ENCODE measurements at places on chromosomes 4 and X.

- no peak for DNase-seq
Measured at GRCh38 chr4:25117716-25118472, 42.4 kb downstream of the SEPSECS start.

GRCh38 chr4:127261476-127261875 is 371.3 kb upstream of the INTU start:
- DNase-seq = no peak

DNA sequence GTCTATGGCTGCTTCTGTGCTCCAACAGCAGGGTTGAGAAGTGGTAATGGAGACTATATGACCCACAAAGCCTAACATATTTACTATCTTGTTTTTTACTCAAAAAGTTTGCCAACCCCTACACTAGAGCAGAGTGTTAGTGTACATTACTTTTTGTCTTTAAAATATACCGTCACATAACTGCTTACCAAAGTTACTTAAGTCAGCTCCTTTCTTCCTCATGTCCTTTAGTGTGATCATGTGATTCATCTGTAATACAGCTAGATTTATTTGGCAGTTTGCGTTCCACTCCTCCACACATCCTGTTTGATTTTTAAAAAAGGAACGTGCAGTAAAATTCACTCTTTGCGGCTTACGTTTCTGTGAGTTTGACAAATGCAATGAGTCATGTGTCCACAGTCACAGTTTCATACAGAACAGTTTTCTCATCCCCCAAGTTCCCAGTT is 162.4 kb upstream of the GPRIN3 start:
- peak; percentile 96 for DNase-seq

- DNase-seq = peak; percentile 82
Measured at GRCh38 chrX:153934762-153935325, at the start of gene NAA10. TSS of gene NAA10 (minus strand) at chrX:153935037. CDS start at chrX:153934904, 133 bp downstream.

DNA sequence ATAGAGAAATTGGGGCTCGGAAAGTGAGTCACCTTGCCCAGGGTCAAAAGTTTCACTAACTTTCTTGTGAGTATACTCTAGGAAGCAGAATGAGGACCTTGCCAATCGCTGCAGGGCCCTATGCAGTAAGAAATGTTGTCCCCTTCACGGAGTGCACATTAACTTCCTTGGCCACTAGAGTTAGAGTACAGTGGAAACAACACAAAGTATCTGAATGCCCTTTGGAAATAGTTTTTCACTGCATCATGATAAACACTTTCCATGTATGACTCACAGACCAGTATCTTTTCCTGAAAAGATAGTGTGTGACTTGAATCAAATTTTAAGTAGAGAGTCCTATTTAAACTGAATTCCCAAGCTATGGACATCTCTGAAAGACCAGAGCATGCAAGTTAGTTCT is 45.5 kb upstream of the STK26 start:
- DNase-seq = no peak

DNA sequence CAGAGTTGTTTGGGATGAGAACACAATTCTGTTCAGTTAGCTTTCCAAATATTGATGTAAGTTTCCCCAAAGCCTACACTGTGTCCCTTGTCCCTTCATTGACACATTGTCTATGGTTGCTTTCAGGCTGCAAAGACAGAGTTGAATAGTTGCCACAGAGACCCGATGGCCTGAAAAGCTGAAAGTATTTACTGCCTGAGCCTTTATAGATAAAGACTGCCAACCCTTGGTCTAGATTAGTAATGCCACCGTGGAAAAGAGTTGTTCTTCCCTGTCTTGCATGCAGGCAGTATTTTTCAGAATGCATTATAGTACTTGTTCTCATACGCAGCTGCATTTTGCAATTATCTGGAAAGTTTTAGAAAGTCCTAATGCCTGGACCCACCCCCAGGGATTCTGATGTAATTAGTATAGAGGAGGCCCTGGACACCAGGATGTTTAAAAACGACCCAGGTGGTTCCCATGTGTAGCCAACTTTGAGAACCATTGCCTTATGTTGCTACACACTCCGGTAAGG is 180.8 kb downstream of the FRMPD4 start:
- DNase-seq = no peak

DNA sequence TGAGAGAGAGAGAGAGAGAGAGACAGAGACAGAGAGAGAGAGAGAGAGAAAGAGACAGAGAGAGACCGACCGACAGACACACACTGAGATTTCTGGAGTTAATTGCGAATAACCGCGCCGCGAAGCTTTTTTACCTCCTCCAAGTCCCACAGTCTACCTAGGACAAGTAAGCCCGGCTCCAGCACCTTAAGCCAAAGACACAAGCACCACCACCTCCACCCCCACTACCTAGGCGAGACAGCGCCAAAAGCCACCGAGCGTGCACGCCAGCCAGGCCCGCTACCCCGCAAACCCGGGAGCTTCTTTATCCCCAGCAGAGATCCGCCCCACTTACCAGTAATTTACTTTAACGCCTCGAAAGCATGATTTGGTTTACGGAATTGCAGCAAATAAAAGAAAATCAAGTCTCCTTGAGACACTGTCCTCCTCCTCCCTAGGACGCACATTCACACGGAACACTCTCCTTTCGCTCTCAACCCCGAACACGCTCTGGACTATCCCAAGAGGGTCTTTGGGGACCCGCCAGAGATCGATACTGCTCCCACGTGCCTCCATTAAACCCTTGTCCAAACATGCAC is 649.6 kb upstream of the DIPK2B start:
- DNase-seq = no peak

GRCh38 chr4:106149026-106149425 is 167.0 kb downstream of the TBCK start:
- no peak for DNase-seq

- no peak for DNase-seq
Measured at GRCh38 chrX:10574663-10575062, 45.7 kb downstream of the MID1 start.

GRCh38 chrX:111352424-111352823 is 59.6 kb downstream of the DCX start:
- DNase-seq = no peak

- DNase-seq = peak; percentile 4
Measured at GRCh38 chrX:130330706-130331105, 9.0 kb upstream of the SLC25A14 start.

GRCh38 chr4:140790765-140791164 is 34.6 kb upstream of the TBC1D9 start:
- DNase-seq = peak; percentile 96

GRCh38 chrX:24231641-24232179 is 82.2 kb downstream of the SUPT20HL2 start:
- DNase-seq = no peak

DNA sequence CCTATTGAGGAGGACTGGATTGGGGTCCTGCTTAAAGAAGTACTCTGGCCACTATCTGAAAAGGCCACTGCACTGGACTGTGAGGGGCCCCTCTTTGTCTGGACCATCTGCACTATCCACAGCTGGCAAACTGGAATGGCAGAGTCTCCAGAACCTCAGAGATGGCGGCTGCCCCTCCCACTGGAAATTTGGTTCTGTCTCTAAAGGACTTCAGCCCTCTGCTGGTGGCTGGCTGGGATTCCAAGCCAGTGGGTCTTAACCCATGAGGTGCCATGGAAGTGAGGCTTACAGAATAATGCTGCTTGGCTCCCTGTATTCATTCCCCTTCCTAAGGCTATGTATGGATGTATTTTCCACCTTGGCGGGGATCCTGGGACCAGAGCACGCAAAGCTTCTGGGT is 41.6 kb upstream of the CYLC1 start:
- DNase-seq = no peak

GRCh38 chr4:1099684-1100335 is 13.6 kb downstream of the RNF212 start:
- DNase-seq = no peak

All from inflammatory macrophage (primary cell).